Neural progenitor cell (in vitro differentiated cells): ENCODE measurements at places on chromosomes 3 and 15. TPM values are rescaled to one million over a fixed set of nuclear protein-coding genes. Genes with fewer than 3 reads are reported as not detected.

Gene MLF1
- total RNA-seq, result 25.4 and 37.0 TPM in 2 replicates

GRCh38 chr3:77605865-77606264, 566.0 kb downstream of the ROBO2 start:
- no peak for DNase-seq

GRCh38 chr3:159667261-159667660, 321.4 kb upstream of the IL12A start:
- DNase-seq, result no peak

DNA sequence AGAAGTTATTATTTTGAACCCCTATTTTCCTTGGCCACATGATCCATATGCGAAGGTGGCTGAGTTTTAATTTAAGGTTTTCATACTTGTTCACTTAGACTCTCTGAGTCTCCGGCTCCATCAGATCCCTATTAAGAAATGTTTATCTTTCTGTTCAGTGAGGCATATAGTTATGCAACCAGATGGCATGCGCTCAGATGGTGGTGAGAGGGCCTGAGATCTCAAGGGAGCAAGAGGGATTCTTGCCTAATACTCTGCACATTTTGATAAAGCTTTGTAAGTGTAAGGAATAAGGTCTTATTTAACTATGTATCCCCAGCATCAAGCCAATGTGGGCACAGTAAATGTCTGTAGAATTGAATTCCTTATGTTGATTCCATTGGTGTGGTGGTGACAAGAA, 78.9 kb upstream of the DPH6 start:
- DNase-seq, result no peak

Gene FBXO40
- total RNA-seq, result not detected in 2 replicates

Gene C2CD4A
- total RNA-seq, result not detected in 2 replicates

Gene CLEC3B
- total RNA-seq, result not detected in 2 replicates

DNA sequence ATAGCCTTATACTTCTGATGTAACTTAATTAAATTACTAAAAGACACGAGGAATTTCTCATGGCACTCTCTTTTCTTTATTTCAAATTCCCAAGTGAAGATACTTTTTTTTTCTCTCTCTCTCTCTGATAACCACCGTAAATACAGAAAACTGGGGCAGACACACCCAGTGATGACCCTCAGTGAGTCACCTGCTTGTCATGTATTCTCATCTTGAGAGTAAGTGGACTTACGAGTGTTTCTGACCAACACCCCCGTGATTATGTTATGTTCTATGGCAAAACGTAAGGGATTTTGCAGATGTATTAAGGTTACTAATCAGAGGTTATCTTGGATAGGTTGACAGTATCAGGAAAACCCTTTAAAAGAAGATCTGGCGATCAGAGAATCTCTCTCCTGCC, 348.8 kb upstream of the ZNF717 start:
- no peak for DNase-seq

DNA sequence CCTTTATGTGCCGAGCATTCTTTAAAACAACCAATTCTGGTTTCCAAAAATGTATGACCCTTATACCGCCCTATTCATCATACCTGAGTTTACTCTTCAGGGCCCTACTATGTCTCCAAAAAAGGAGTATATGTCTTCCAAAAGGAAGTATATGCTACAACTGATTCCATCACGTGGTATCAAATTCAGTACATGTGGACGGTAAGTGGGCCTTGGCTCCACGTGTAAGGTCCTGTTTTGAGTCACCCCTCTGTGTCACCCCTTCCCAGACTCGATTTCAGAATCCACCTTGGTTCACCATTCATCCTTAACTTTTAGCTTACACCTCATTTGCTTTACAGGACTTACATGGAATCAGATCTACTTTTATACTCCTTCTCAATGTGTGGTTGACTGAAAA, 37.8 kb downstream of the ABHD2 start:
- no peak for DNase-seq

- peak; percentile 54 for DNase-seq
Measured at GRCh38 chr15:42080186-42080918, 14.0 kb downstream of the PLA2G4D start.

DNA sequence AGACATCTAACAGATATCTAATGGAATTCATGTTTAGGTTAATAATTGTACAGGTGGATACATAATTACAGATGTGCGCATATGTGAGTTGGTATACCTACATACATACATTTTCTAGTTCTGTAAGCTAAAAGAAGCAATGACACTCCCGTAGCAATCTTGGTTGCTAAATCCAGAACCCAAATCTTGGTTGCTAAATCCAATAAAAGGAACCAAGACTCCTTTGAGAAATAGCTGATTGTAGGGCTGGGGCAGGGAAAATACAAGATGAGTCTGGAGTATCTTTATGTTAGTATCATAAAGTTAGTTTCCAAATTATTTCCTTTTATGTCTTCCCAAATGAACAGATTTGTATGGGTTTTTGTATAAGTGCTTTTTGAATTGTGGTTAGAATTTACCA, 135.2 kb downstream of the TMCC1 start:
- no peak for DNase-seq
